T-helper 17 cell (primary cell): ENCODE measurements at places on chromosomes 1 and 21. TPM values are rescaled to one million over a fixed set of nuclear protein-coding genes. Genes with fewer than 3 reads are reported as not detected.

GRCh38 chr1:87325982-87326738 lies 2.5 kb upstream of the LMO4 start:
- no peak for DNase-seq

- no peak for DNase-seq
Measured at GRCh38 chr1:172616636-172617035, 42.3 kb upstream of the FASLG start.

The KIRREL1 gene
- not detected for total RNA-seq

DNA sequence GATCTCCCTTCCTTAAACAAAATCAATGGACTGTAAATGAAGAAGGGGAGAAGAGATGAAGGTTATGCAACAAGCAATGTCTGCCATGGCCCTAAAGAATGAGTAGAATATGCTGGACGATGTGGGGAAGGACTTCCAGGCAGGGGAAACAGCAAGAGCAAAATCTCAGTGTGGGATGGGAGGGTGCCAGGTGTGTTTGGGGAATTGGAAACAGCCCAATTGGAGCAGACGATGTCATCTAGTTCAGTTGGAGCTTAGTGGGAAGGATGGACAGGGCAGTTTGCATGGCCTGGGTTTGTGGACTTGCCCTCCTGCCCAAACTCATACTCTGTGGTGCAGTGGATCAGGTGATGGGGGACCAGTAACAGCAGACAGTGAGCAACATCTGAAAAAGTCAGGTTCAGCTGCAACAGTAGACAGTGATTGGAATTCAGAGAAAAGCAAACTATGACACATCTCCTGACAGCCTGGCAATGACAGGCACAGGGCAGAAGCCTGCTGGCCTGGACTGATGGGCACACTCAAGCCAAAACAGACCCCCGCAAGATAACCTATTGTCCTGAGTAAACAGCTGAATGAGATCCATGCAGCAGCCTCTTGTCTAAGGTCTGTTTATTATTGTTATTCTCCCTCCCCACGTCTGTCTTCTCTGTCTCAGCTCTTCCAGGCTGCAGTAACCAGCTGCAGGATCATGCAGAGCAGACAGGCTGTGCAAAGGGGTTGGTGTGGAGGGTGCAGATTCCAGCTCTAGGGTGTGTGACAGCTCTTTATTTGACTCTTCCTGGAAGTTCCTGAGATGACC lies 50.5 kb upstream of the PRELP start:
- DNase-seq = no peak

GRCh38 chr21:30717105-30717504 lies 1.5 kb downstream of the KRTAP21-3 start:
- no peak for DNase-seq

- DNase-seq = no peak
Measured at GRCh38 chr1:175600721-175601440, 142.5 kb downstream of the TNR start.

The PACC1 gene
- 8.2 TPM for total RNA-seq

The KCNK2 gene
- not detected for total RNA-seq

The DNASE2B gene
- not detected for total RNA-seq

- DNase-seq = no peak
Measured at GRCh38 chr1:162006081-162006480, 17.6 kb downstream of the OLFML2B start.

DNA sequence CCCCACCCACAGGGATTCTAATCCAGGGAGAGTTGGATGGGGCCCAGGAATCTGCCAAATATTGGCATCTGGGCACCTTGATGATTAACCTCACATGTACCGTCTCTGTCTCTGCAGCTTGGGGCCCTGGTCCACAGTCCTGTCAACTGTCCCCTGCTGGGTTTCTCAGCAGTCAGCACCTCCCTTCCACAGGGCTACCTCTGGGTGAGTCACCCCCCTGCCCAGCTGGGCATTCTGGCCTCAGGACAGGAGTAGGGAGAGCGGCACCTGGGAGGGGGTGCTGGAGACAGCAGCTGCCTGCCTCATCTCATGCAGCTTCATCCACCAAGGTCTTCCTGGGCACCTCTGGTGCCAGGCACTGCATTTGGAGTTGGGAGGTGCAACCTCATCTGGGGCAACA lies 100.6 kb upstream of the ACTL8 start:
- no peak for DNase-seq

The ADCY10 gene
- total RNA-seq = 0.99 TPM
